GM04503 (cell line): ENCODE measurements at places on chromosomes 2 and 18.

- no peak for DNase-seq
These were observed 7.5 kb downstream of the NEU2 start for GRCh38 chr2:233039846-233040530.

DNA sequence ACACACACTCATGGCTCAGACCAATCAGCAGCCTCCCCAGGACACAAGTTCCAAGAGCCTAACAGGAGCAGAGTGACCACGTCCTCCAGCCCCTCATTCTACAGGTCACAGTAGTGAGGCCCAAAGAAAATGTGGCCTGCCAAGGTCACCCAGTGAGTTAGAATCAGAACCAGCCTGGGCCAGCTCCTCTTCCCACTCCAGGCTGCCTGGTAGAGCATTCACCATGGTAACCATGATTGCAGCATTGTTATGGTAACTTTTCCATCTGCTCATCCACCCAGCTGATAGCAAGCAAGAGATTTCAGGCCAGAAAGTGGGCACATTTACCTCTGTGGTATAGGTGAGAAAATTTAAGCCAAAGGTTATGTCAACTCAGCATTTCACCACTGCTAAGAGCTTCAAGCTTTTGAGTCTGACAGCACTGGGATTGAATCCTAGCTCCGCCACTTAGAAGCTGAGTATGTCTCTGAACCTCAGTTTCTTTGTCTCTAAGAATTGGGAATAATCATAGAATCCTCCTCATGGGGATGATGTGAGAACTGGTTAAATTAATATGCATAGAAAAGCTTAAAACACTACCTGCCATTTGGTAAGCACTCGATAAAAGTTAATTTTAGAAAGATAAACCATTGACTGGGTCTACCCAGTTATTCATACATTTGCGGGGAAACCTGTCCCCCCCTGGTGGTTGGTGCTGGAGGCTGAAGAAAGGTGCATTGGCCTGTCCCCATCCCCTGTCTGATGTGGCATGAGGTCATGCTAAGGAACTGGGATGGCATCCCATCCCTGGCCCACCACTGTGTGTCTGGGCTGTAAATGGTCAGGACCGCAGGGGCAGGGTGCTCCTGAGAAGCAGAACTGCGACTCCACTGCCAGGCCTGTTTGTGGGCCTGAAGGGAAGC, 181.5 kb downstream of the KLHL29 start:
- no peak for DNase-seq

- DNase-seq: no peak
These were observed 56.4 kb upstream of the MGAT5 start for GRCh38 chr2:134197445-134197844.

- DNase-seq: no peak
These were observed 34.3 kb upstream of the TAF1B start for GRCh38 chr2:9809064-9809356.

- no peak for DNase-seq
These were observed 75.3 kb downstream of the LRRFIP1 start for GRCh38 chr2:237702441-237703391.

DNA sequence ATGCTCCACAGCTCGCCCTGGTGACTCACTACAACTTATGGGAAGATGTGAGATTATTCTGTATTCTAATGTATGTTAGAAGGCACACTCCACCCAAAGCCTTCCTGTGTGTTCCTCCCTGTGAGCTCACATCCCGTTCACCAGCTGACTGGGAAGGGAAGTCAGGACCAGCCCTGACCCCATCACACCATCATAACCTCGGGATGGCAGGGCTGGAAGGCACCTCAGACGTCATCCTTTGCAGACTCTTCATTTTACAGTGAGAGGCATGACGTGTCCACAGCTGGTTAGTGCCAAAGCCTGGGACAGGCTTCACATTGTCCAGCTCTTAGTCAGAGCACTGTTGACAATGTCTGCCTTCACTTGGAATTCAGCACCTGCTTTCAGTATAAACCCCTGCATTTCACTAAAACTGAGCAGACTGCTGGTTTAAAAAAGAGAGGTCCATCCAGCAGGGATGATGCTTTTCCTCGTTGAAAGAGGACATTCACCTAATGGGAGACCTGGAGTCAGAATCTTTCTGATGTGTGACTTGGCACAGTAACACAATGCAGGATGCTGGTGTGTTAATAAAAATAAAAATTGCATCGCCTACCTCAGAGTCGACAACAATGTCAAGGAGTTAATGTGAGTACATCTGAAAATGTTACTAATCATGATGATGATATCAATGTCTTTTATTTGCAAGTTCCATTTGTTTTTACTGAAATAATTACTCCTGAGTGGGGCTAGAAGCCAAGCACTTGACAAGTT, 418.0 kb upstream of the TNP1 start:
- no peak for DNase-seq

DNA sequence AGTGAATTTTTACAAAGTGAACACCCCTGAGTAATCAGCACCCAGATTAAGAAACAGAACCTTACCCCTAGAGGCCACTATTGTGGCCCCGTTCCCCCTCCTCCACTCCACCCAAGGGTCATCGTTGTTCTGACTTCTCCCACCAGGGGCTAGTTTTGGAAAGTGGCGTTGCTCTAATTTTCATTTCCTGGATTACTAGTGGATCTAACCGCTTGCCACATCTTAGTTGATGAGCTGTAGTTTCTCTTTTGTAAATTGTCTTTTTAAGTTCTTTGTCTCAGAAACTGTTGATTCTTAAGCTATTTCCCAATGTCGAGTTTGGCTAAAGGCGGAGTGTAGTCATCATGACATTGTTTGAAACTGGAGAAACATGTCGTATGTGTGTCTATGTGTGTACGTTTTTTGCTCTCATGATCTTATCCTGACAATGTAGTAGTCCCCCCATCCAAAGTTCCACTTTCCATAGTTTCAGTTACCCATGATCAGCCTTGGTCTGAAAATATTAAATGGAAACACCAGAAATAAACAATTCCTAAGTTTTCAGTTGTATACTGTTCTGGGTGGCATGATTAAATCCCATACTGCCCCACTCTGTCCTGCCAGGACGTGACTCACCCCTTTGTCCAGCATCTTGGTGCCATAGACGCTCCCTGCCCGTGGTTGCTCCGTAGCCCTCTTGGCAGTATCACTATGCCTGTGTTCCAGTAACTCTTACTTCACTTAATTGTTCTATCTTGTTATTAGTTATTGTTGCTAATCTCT, 71.0 kb upstream of the SP3 start:
- no peak for DNase-seq

- no peak for DNase-seq
These were observed 377.8 kb upstream of the HS6ST1 start for GRCh38 chr2:128696421-128696820.

DNA sequence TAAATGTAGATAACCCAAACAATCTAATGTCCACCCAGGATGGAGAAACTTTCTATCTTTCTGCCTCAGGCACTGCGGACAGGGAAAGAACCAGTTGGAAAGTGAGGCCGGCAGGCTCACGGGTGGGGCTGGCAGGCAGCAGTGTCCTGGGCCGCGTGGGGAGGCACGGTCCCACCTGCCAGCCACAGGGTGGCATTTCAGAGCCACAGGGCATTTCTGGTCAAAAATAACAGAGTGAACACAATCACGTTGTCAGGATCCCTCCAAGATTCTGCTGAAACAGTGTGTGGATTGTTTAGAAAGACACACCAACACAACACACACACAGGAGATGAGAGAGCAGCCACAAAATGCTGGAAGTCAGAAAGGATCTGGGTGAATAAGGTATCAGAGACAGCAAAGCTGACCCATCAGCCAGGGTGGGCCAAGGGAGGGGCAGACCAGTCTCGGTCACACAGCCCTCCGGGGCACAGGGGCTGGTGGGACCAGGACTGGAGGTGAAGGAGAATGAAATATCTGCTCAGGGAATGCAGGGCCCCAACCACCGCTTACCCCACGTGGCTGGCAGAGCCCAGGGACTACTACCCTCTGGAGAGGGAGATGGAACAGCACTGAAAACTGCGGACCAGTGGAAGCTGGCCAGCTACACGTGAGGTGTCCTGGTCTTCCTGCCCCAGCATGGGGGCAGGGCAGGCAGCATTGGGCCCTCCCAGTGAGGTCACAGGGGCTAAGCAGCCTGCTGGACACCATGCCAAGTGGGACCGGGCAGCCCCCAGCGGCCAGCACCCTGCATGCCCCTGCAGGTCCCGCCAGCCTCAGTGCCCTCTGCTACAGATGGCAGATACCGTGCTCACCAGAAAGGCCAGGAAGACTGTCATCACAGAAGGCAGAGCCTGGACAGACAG, 173.9 kb downstream of the HDAC4 start:
- DNase-seq: no peak

GRCh38 chr2:54435325-54436226, 20.6 kb upstream of the SPTBN1 start:
- DNase-seq: no peak

DNA sequence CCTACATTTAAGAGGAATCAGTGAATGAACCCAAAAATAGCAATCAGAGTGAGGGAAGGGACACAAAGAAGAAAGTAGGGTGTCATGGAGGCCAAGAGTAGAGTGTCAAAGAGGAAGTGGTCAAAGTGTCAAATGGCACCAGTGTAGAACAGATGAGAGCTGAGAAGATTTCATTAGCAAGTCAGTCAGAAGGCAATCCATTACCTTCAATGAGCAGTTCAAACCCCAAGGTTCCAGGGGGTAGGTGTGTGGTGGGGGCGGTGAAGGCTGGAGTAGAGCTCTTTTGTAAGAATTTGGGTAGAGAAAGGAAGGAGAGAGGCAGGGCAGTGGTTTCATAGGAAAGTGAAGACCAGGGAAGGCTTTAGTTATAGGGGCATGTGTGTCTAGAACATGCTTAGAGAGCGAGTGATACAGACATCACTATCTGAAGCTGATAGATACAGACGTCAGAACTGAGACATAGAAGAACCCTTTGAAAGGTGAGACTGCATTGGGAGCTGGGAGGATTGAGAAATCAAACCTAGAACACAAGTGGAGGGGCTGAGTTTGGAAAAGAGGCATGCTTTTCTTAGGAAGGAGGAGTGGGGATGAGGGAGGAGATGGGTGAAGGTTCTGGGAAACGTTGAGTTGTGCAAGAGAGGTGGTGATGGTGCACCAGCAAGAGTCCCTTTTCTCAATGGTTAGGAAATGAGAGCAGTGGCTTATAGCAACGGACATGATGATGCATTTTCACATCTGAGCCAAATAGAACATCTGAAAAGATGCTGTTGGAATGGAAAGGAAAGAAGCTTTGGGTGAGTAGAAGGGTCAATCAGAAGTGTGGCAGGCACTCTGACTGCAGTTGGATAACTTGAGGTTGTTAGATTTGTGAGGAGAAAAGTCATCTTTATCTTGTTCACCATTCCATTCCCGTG, 48.9 kb upstream of the IL1RL1 start:
- no peak for DNase-seq
